ENCODE measurements at places on chromosomes 6 and 20. TPM values are rescaled to one million over a fixed set of nuclear protein-coding genes. Genes with fewer than 3 reads are reported as not detected.
A peak's percentile ranks its signal among the peaks of the same experiment; 100 is the strongest.

The GGTLC1 gene
- not detected for total RNA-seq

DNA sequence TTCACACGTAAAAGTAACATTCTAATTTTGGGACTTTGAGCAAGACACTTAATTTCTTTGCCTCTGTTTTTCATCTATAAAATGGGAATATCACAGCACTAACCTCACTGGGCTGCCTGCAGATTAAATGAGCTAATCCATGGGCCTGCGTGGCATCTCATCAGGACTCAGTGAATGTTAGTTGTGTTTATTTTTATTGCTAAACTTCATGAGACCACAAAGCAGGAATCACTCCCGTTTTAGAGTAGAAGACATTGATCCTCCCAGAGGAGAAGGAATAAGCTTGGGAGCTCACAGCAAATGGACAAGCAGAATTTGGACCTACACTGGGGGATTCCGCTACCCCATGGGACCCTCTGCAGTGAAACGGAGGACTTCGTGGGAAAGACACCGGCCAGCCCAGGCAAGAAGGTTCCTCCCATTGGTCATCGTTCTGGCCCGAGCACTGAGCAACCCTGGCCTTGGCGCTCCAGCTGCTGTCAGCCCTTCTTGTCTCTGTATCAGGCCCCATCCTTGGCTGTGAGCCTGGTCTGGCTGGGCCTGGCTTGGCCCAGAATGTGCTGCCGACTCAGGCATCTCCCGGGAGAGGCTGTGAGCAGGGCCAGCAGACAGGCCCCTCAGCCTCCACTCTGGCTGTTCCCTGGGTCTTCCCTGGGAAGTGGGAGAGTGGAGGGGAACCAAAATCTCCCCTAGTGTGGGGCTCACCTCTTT is 79.8 kb downstream of the NFATC2 start:
- DNase-seq = no peak

GRCh38 chr20:33474097-33474873 is 15.6 kb upstream of the CBFA2T2 start:
- no peak for DNase-seq

- no peak for DNase-seq
These were observed 671.2 kb downstream of the EPHA7 start for GRCh38 chr6:92748131-92748530.

GRCh38 chr6:45129051-45129450 is 199.1 kb upstream of the RUNX2 start:
- DNase-seq = no peak

GRCh38 chr6:131640576-131640975 is 3.5 kb downstream of the ENPP3 start:
- DNase-seq = no peak

DNA sequence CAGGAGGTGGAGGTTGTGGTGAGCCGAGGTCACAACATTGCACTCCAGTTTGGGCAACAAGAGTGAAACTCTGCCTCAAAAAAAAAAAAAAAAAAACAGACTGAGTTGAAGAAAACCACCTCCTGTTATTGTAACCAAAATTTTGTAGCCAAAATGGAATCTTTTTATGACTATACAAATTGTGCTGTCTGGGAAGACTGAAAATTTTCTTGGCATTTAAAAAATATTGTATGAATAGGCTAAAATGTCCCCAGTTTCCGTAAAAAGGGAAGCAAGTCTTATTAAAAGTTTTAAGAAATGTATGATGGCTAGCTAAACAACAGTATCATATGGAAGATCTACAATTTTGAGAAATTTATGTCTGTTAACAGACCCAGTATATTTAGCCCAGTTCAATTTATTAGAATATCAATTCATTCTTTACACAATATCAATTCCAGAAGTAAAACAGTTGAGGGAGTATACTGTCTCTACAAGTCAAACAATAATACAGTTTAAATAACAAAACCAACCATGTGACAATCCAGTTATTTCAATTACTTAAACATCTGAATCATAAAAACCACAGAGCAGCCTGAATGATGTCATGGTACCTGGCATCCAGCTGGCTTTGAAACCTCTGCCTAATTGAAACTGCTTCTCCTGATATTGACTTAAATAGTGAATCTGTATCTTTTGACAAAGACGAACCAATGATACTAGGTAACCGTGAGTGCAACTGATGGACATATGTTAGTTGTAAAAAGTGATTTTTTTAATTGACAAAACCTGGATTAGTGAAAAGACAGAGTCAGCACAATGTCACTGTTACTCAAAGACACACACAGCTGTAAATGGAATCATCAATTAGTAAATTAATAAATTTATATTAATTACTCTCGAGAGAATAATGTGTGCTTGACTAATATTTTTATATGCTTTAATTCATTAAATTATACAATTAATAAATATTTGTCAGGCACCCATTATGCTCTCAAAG is 166.6 kb upstream of the MARCKS start:
- peak; percentile 61 for DNase-seq

DNA sequence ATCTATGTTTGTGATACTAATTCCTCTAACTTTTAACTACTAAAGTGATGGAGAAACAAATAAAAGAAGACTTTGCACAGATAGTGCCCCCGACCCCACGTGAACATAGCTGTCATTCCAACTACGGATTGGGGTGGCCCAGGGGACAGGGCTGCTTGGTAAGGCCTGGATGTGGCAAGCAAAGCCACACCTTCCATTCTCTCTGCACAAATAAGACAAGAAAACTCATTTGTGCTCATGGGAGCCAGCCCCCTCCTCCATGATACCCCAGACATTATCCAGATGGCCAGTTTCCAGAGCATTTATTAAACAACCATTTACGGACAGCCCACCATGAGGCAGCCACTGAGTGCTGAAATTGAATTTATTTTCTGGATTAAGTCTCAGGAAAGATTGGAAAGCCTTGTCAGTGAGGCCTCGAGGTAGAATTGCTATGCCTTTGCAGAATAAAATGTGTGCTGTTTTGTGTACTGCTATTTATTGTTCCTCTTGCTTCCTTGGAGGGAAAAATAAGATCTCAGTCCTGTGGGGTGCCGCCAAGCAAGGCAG is 151.2 kb downstream of the UNC5CL start:
- DNase-seq = no peak

DNA sequence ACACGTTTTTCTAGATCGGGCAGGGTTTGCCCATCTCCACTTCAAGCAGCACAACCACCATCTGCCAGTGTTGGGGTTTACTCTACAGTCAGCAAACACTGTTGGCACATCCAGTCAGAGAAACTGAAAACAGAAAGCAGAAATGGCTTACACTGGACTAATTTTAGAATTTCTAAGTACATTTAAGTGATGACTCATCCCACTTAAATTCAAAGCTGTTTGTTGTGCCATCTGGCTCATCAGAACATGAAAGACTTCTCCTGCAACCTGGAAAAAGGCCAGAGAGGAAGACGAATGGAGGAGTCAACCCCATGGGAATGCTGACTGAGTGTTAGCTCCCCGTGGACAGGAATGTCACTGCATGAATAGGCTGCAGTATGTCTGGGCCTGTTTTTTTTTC is 21.8 kb downstream of the FAM209B start:
- peak; percentile 86 for DNase-seq

GRCh38 chr6:148471624-148472159 is 129.1 kb downstream of the SASH1 start:
- no peak for DNase-seq

- no peak for DNase-seq
These were observed 75.7 kb downstream of the REPS1 start for GRCh38 chr6:138912308-138912707.

DNA sequence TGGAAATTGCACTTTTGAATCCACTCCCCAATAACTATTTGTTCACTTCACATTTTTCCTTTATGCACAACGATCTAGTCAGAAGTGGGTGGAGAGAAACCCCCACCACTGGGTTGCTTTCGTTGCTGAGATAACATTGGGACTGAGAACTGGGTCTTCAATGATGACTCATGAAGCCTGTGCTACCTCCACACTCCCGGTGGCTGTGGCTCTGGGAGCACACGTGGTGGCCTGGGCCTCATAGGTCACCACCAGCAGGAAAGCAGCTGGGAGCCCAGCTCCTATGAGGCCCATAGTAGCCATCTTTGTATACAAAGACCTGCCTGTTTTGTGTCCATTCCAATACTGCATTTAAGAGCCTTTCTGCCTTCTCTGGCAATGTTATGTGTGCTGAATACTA is 178.0 kb upstream of the SASH1 start:
- no peak for DNase-seq

- DNase-seq = no peak
These were observed 420.6 kb downstream of the COL12A1 start for GRCh38 chr6:74785236-74785635.

GRCh38 chr6:81561071-81561564 is 191.4 kb downstream of the TENT5A start:
- DNase-seq = peak; percentile 12

- no peak for DNase-seq
These were observed 88.3 kb downstream of the TAF4 start for GRCh38 chr20:61977419-61977786.

GRCh38 chr6:170596426-170596825 is 12.0 kb upstream of the PDCD2 start:
- no peak for DNase-seq

The WFDC10B gene
- total RNA-seq = not detected

- no peak for DNase-seq
These were observed 35.7 kb downstream of the KCNB1 start for GRCh38 chr20:49446808-49447207.

DNA sequence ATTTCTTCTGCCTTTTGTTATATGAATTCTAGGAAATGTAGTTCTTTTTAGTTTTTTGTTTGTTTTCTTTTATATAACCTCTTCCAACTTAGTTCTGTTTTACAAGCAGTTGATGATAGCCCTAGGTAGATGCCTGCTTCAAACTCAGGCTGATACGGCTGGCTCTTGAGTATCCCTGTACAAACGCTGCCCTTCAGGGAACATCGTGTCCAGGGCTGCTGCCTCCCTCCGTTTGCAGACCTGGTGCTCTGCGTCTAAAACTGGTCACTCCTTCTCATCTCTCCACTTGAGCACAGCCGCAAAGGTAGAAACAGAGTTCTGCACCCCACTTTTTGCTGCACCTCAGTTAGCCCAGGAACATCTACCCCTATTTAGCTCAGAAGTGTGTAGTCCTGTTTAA is 310.1 kb downstream of the PRL start:
- no peak for DNase-seq

The SYTL3 gene
- 17.4 TPM for total RNA-seq

DNA sequence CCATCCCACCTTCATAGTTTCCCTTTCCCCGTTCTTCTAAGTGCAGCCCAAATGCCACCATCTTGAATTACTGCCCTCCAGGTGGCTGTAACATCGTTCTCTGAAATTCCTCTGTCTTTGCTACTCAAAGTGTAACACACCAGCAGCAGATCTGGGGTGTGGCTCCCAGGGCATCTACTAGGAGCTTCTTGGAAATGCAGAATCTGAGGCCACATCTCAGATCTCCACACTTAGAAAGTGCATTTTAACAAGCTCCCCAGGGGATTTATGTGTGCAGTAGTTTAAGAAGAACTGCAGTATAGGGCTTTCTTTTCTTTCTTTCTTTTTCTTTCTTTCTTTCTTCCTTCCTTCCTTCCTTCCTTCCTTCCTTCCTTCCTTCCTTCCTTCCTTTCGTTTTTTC is 1.7 kb upstream of the MLIP start:
- no peak for DNase-seq

GRCh38 chr6:135397172-135397952 is 100.2 kb downstream of the AHI1 start:
- DNase-seq = no peak

The OR2H1 gene
- not detected for total RNA-seq

- DNase-seq = no peak
These were observed 90.6 kb downstream of the PSMB1 start for GRCh38 chr6:170462366-170463020.

The UBD gene
- total RNA-seq = 6.2 TPM

The PNLDC1 gene
- total RNA-seq = not detected

- peak; percentile 55 for DNase-seq
These were observed 15.1 kb downstream of the GSTA1 start for GRCh38 chr6:52788478-52788877.

GRCh38 chr20:61762886-61763739 is 302.6 kb downstream of the TAF4 start:
- DNase-seq = no peak

The SAPCD1 gene
- not detected for total RNA-seq

The PTCRA gene
- total RNA-seq = not detected

DNA sequence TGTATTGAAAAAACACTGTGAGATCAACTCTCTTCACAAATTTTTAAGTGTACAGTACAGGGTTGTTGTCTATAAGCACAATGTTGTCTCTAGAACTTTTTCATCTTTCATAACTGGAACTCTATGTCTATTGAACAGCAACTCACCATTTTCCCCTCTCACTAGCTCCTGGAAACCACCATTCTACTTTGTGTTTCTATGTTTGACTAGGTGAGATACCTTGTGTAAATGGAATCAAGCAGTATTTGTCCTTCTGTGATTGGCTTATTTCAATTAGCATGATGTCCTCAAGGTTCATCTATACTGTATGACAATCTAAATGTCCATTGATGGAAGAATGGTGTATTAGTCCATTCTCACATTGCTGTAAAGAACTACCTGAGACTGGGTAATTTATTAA is 210.1 kb upstream of the FUT9 start:
- DNase-seq = no peak

- no peak for DNase-seq
These were observed 70.6 kb downstream of the VEGFA start for GRCh38 chr6:43840490-43841218.

DNA sequence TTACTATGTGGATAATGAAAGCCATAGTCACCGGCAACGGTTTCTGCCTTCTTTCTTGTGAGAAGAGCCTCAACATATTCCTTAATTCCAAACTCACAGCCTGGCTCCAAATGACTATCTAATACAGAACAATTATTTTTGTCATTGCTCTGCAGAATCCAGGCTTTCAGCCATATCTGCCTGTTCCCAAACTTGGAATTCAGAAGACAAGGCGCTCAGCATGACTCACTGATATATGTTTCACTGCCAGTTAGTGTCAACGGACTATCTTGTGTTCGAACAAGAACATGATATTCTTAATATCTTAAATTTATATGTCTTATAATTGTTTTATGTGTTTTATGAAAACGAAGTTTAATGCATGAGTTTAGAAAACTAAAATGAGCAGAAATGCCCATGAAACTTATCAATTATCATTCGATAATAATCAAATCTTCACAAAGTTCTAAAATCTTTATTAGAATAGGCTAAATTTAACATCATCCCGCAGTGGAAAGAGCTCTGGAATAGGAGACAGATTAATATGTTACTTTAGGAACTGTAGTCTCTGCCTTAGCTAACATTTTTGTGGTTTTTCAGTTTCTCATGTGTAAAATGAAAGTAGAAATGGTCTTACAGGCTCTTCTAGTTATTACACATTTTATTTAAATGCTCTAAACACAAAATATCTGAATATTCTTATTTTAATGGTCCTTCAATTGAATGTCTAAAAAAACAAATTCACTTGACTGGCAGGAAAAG is 669.3 kb upstream of the GJE1 start:
- no peak for DNase-seq

The ADGRG6 gene
- total RNA-seq = 33.4 TPM

Data from Caki2 (cell line).